Right hindlimb (tissue), 1 donor: ENCODE measurements at places on chromosomes 3 and 15.

GRCh38 chr3:123157598-123158287 lies 44.0 kb upstream of the SEC22A start:
- no peak for DNase-seq

DNA sequence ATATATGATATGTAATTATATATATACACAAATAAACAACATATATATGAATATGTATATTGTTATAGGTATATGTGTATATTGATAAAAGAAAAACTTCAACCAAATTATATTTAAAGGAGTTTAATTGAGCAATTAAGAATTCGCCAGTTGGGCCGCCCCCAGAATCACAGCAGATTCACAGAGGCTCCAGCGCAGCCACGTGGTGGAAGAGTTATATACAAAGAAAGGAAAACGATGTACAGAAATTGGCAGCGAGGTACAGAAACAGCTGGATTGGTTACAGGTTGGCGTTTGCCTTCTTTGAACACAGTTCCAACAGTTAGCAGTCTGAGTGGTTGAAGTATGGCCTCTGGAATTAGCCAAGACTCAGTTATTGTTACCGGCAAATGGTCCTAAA lies 137.3 kb upstream of the SLC24A5 start:
- DNase-seq = no peak

GRCh38 chr15:61275901-61276300 lies 46.8 kb upstream of the RORA start:
- DNase-seq = no peak

GRCh38 chr3:12856626-12857025 lies 15.3 kb upstream of the RPL32 start:
- DNase-seq = no peak
